ENCODE measurements at places on chromosomes 7 and 10.

- no peak for DNase-seq
These were observed 24.1 kb upstream of the PROSER2 start for GRCh38 chr10:11798845-11799735.

DNA sequence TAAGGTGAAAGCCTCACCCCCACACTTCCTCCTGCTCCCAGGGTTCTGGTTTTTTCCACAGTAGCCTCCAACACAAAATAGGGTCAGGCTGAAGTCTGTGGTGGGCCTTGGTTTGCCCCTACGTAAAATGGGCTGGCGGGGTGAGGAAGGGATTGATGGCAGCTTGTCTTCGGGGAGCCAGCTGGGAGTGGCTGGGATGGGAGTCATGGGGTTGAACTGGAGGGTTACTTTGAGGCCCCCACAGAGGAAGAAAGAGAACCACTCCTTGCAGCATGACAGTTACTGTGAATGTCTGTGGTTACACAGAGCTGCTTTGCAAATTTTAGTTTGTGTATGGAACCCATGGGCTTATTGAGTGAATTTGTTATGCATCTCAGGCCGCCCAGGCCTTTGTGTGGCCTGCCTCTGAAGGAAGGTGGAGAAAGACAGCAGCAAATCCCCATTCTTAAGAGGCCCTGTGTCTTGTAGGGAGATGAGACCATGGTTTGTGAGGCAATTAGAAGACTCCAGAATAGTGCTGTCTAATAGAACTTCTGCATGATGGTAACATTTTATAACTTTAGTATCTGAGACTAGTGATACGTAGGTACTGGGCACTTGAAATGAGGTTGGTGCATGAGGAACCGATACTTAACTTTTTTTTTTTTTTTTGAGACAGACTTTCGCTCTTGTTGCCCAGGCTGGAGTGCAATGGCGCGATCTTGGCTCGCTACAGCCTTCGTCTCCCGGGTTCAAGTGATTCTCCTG is 8.1 kb downstream of the TRIM8 start:
- DNase-seq: no peak

DNA sequence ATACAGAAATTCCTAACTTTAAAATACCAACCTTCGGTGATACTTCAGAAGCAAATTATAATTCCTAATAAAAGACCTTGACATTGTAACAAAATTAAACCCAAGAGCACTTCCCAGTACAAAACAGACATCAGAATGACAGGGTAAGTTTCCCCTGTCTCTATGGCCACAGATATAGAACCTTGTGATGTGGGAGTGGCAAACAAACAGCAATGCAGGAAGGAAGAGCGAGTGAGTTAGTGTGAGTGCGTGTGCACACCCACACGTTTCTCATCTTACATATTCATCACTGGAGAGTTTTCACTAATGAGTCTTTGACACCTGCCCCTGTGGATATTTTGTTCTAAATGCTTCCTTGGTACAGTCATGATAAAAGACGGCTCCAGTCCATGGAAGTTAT is 72.2 kb downstream of the VWC2 start:
- no peak for DNase-seq

GRCh38 chr10:114189700-114190099 is 10.5 kb downstream of the TDRD1 start:
- DNase-seq: no peak

DNA sequence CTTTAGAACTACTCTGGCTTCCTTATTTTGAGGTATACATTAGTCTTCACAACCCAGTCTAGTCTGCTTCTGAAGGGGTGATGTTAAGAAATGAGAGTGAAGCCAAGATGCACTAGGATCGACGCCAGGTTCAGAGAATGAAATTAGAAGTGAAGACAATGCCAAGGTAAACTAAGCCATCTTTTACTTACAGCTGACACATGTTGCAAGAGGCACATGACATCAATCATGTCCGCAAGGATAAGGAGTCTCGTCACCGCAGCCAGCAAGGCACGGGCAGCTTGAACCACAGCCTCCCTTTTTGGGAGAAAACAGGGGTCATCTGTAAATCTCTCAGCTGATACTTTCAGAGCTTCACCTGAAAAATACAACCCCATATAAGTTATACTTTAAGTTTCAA is 156.7 kb downstream of the CTNNA3 start:
- no peak for DNase-seq

Data from activated effector memory CD4-positive, alpha-beta T cell treated with anti-CD3 and anti-CD28 coated beads, Interleukin-2, amount 50 U/mL, for 16 hours (primary cell).